Caco-2 (cell line): ENCODE measurements at places on chromosomes 2 and 18. TPM values are rescaled to one million over a fixed set of nuclear protein-coding genes. Genes with fewer than 3 reads are reported as not detected.

DNA sequence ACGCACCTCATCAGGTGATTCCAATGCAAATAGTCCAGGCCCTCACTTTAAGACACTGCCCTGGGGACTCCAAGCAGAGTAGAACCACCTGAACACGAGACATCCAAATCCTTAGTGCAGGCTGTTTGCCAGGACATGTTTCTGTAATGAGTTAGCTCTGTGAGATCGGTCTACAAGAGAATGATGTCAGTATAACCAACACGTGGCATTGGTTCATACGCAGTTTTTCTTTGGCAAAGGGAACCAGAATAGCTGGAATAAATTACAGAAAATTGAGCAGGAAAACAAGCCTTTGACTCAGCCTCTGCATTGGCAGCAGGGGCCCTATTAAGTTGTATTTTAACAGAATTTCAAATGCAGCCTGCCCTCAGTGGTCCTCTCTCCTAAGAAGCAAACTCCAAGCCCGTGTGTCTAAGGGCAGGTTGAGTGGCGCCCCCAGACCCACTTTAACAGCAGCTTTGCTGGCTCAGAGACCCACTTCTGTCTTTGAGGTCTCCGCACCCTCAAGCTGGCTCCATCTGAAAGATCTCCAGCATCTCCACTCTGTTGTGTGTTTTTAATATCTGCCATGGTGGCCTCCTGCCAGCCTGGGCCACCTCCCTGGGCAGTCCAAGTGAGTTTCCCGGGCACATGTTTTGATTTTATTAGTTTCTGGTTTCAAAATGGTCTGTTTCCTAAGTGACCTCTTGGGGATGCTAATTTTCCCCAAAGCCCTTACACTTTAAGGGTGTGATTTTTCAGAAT, 61.3 kb downstream of the ALPK2 start:
- no peak for DNase-seq

GRCh38 chr18:45103319-45104048, 422.8 kb downstream of the SETBP1 start:
- no peak for DNase-seq

GRCh38 chr2:118813601-118814339, 33.7 kb downstream of the EN1 start:
- no peak for DNase-seq

GRCh38 chr2:142893241-142893640, 15.8 kb downstream of the KYNU start:
- no peak for DNase-seq

GRCh38 chr2:206343816-206344215, 69.4 kb downstream of the ZDBF2 start:
- DNase-seq, result no peak

GRCh38 chr2:205129531-205129930, 552.8 kb upstream of the NRP2 start:
- no peak for DNase-seq

DNA sequence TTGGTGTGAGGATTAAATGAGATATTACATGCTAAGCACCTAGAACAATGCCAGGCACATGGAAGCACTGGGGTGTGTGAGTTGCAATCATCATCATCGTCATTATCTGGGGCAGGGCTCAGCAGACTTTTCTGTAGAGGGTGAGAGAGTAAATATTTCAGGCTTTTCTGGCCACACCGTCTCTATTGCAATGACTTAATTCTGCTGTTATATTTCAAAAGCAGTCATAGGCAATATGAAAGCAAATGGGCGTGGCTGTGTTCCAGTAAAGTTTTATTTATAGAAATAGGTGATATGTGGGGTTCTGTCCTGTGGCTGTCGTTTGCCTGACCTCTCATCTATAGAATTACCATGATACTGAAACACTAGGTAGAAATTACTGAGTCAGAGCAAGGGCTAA, 60.6 kb downstream of the IL1R2 start:
- no peak for DNase-seq

GRCh38 chr2:70778676-70779075, 10.7 kb upstream of the ADD2 start:
- DNase-seq, result no peak

DNA sequence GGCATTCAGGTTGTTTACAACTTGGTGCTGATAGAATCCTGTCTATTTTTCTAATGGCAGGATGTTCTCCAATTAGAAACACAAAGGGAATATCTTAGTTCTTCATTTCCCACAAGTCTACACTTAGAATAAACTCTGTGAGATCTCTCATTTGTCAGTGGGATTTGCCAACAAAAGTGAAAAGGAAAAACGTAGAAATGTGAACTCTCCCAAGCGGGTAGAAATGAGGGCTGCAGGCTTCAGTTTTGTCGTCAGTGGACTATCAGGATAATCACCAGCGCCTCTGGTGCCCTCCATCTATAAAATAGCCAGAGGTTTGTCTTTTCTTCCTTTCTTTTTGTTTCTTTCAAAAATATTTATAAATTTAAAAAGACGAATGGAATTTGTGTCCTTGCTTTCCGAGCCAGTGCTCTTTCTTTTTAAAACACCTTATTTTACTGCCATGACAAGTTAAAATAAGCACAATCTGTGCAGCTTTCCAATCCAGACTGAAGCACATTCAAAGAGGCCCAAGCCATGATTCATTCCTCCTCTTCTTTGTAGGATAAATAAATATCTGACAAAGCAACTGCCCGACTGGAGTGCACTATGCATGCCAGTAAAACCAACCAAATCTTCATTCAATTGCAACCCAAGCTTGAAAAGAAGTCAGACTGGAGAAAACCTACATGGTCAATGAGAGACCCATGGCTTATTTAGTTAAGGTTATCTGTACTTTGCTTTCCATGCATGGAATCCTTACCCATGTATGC, 185.8 kb downstream of the ANKRD44 start:
- no peak for DNase-seq

YIPF4 gene
- total RNA-seq, result 46.4 and 60.2 TPM in 2 replicates
